ENCODE measurements at places on chromosomes 16 and 17.

GRCh38 chr17:59315866-59316265, 15.6 kb upstream of the YPEL2 start:
- no peak for DNase-seq

DNA sequence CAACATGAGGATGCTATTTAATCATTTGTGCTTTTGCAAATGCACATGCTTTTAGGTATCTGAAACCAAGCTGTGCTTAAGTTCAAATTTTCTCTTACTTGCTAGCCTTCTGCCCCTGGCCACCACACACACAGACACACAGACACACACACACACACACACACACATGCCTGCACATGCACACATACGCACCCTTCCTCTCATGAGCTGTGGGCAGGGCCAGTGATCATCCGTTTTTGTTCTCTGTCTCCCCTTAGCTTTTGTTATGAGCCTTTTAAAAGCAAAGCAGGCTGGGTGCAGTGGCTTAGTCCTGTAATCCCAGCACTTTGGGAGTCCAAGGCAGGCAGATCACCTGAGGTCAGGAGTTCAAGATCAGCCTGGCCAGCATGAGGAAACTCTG, 34.2 kb downstream of the CD300LF start:
- no peak for DNase-seq

DNA sequence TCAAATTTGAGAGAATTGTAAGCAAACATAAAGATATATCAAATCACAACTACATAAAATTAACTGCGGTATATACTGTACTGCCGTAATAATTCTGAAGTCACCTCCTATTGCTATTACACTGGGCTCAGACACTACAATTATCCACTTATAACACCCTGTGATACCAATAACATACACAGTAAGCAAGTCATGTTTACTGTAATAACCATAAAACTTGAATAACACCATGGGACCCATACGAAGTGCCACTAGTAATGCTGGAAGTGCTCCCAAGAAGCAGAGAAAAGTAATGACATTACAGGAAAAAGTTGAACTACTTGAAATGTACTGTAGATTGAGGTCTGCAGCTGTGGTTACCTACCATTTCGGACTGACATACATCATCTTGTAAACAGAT, 24.0 kb downstream of the CMC2 start:
- no peak for DNase-seq

DNA sequence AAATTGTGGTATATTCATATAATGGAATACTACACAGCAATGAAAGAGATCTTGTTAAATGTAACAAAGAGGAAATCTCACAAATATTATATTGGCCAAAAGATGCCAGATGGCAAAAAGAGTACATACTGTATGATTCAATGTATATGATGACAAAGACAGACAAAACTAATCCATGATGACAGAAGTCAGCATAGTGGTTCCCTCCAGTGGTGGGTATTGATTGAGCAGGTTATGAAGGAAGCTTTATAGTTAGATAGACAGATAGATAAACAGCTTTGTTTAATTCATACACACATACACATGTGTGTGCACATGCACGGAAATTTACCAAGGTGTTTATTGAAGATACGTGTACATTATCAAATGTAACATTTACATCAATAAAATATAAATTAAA, 74.4 kb upstream of the SMIM36 start:
- no peak for DNase-seq

- no peak for DNase-seq
These were observed 100.6 kb downstream of the ZNF423 start for GRCh38 chr16:49755313-49755620.

DNA sequence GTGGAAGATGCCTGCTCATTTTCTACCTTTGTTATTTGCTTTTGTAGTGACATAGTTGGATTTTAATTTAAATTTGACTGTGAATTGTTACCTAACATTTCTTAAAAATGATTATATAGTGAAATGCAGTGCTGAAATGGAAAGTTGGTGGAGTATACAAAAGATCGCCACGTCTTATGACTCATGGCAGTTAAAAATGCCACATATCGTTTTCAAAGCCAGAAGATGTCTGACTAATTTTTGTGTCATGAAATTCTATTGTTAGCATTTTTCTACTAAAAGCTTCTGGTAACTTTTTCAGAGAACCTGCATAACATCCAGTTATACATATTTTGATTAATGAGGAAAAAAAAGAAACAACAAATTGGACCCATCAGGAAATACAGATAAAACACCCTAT, 20.6 kb downstream of the MAP2K4 start:
- no peak for DNase-seq

DNA sequence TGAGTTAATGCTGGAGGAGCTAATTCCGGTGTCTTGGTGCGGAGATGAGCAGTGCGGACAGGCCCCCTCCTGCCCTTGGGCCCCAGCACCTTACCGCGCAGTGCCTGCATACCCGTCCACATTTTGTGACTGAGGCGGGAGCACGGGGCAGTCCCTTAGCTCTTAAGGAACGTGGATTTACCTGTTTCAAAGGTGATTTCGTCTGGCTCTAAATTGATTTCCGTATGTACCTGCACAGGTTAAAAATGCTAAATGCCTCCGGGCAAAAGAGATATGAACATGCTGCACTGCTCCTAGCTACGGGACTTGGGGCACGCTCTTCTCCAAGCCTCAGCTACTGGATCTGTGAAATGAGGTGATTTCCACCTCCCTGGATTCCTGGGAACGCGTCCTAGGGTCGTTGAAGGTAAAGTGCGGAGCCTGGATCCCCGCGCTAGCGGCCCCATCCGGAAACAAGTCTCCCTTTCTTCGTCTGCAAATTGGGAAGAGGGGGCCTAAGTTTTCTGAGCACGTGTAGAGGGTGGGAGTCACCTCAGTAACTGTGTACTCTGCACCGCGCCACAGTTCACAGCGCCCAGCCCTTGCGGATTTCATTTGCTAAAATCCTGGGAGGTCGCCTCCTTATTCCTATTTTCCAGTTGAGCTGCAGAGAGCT, 669 bp upstream of the CRISPLD2 start:
- DNase-seq: no peak

- DNase-seq: peak; percentile 78
These were observed 74.7 kb upstream of the NKD1 start for GRCh38 chr16:50473356-50473945.
